ENCODE measurements at places on chromosomes 16 and 17.

GRCh38 chr16:15649727-15650018 is 372 bp upstream of the NDE1 start:
- no peak for DNase-seq

DNA sequence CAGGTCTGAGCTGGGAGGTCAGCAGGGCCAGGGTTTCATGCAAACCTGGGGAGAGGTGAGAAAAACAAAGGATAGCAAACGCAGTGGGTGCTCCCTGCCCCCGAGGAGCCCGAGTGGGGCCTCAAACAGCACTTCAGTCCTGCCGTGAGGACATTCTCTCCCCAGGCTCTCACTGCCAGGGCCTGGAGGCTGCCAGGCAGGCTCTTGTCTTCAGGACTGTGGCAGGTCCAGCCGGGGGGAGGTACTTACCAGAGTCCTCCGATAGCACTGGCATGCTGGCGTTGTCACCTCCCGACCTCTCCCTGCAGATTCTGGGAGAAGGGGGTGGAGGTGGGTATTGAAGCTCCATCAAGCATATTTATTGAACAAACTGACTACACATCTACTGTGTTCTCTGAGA is 1.3 kb downstream of the MPP3 start:
- DNase-seq, result no peak

DNA sequence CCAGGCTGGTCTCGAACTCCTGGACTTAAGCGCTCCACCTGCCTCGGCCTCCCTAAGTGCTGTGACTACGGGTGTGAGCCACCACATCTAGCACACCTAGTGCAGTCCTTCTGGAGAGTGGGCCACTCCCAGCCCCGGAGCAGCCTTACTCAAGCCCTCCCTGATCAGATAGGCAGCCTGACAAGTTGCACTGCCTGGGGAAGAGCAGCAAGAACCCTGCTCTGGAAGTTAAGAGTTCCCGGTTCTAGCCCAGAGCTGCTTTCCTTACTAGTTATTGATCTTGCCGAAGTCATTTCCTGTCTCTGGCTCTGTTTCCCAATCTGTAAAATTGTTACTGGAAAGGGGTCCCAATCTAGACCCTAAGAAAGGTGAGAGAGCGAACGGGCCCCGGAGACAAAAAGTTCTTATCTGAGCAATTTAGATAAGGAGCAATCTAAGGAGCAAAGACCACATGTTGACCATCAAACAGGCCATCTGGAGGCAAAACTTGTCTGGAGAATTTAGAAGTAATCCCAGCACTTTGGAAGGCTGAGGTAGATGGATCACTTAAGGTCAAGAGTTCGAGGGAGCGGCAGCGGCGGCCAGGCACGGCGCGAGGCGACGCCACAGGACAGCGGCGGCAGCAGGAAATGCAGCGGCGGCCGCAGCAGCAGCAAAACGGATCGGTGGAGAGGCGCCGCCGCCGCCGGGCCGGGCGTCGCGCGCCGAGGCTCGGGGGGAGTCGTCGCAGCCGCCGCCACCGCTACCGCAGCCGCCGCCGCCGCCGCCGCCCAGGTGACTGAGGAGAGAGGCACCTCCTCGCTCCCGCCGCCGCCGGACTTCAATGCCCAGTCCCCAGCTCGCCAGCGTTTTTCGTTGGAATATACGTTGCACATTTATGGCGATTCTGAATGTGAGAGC is 4.3 kb upstream of the NAGLU start:
- DNase-seq, result peak; percentile 32

GRCh38 chr16:3484318-3485096 is 10.8 kb downstream of the C16orf90 start:
- no peak for DNase-seq

DNA sequence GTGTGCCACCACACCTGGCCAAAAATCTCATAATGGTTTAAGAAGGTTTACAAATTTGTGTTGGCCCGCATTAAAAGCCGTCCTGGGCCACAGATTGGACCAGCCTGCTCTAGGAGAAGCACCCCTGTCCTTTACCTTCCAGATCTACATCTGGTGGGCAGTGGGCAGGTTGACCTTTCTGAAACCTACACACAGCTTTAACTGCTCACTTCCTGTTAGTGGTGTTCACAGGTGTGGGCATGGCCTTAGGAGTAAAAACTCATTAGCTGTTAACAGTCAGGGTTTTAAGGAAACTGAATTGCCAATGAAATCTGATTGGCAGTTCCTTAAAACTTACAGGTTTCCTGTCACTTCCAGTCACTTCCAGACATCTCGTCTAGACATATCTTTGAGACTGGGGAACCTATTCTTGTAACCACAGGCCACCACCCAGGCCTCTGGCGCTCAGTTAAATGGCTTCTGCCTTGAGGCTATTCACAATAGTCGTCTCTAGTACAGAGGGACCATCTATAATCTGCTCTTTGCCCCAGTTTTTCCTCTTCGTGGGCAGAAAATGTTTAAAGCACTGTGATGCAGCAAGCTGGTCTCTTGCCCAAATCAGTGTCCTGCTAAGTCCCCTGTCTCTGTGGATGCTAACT is 29.3 kb downstream of the GNGT2 start:
- no peak for DNase-seq

DNA sequence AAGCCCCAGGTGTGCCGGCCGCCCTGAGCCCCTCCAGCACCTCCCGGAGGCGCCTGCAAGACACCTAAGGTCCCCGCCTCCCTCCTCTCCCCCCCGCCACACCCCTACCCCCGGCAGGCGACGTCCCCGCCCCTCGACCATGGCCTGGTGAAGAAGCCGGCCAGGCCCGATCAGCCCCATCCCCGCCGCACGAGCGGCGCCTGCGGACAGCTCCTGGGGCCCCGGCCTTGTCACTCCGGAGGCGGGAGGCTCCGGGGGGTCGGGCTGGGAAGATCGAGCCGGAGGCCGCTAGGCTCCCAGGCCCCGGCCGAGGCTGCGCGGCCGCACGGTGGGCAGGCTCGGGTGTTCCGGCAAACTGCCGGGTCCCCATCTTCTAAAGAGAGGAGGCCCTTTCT is 405 bp upstream of the ACE start:
- DNase-seq, result no peak

GRCh38 chr17:7383742-7384488 is 3.0 kb downstream of the TNK1 start:
- peak; percentile 65 for DNase-seq

DNA sequence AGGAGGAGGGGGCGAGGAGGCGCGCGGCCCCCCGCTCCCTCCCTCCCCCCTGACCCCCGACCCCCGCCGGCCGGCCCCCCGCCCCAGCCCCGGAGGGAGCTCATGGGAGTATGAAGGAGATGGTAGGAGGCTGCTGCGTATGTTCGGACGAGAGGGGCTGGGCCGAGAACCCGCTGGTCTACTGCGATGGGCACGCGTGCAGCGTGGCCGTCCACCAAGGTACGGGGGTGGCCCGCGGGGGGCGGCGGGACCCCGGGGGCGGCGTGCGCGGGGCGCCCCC is 390 bp downstream of the MLLT6 start:
- peak; percentile 30 for DNase-seq

GRCh38 chr16:66858740-66859396 is 14.7 kb downstream of the CA7 start:
- no peak for DNase-seq

GRCh38 chr16:2365397-2366294 is 25.1 kb upstream of the ABCA3 start:
- no peak for DNase-seq

DNA sequence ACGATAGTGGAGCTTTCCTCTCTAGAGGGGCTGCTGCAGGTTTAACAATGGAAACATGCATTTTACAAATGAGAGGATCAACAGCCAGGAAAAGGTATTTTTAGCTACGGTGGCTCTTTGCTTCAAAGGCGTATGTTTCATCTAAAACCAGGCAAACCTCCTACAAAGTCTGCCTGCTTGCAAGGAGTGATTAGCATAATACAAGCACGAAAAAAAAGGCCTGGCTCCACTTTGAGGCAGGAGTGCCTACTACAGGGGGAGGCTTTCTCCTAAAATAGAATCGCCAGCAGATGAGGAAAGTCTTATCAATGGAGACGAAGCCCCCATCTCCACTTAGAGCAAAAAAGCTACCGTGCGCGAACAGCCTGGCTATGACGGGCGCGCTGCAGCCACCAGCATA is 27.1 kb upstream of the MTSS2 start:
- DNase-seq, result no peak

GRCh38 chr16:85635545-85636140 is 22.5 kb downstream of the GSE1 start:
- no peak for DNase-seq

DNA sequence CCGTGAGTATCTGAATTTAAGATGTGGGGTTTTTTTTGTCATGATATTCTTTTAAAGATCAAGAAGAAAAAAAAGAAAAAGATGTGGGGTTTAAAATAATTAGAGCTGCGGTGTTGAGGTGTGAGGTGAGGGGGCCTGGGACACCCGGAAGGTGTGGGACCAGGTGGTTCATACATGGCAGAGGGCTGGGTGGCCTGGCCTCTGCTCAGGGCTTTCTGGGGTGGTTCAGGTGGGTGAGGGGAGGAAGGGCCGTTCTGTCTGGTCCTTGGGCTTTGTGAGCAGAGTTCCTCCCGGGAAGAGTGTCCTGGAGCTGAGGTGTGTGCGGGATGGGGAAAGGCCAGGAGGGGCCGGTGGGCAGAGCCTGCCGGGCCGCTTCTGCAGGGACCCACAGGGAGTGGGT is 5.0 kb downstream of the PRSS27 start:
- DNase-seq, result no peak

DNA sequence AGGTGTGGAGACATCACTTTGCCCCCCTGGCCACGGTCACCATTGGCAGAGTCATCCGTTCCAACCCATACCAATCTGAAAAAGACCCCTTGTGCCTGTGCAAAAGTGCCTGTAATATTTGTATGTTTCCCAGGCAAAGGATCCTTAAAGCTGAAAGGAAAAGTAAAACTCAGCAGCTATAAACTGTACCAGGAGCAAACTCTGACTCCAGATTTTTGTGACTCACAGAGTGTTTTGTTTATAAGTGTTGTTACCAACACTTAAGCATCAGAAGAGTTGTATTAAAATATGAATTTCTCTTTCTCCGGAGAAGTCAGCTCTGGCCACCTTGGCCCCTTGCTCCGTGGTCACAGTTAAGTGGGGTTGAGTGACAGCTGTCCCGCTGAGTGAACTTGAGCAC is 75.9 kb downstream of the IRX6 start:
- DNase-seq, result no peak

DNA sequence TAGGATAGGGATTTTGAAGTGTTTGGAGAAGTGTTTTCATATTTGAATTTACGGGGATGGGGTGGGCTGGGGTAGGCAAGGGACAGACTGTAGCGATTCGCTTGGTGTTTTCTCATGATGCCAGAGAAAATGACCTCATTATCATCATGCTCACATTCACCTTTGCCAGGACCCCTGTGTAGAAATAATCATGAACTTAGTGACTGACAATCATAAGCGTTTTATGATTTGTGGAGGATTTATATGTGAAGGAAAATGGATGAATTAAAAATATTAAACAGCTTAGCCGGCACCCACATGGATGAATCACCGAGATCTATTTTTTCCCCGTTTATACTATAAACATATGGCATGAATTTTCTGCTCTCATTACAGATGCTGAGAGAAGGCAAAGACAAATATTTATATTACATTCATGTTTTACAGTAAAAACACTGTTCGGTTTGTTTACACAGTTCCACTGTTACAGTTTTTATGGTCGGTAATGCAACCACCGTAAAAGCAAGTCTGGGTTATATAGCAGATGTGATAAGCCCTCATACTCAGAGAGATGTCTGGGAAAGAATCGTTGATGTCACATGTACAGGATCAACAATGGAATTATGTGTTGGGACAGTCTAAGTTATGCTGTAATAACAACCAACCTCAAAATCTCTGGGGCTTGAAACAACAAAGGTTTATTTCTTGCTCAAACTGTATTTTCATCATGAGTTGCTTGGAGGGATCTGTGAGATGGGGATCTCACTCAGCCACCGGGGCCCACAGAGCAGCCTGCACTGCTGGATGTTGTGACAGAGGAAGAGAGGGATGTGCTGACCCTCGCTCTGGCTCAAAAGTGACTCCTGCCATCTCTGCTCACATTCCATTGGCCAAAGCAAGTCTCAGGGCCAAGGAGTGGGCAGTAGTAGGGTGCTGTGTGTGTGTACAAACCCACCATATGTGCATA is 85.1 kb downstream of the WWOX start:
- no peak for DNase-seq

- DNase-seq, result no peak
Observed at GRCh38 chr16:20383106-20384029, 21.2 kb downstream of the PDILT start.
